SW480 (cell line): ENCODE measurements at places on chromosomes 6 and 20.

DNA sequence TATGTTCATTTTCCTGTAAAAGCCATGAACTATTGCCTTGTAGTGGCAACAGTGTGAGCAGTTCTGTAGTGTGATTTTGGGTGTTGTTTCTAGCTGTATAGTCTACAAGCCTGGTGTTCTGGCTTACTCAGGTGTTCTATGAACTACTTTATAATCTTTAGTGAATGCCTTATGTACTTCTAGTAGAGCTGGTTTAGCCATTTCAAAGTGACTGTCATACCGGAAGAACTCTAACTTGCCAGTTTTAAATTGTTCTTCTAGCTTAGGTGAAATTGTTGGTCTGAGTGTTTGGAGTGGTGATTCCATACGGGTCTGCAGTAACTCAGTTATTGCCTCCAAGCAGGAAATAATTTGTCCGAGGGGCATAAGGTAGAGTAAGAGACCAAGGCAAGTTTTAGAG lies 150.2 kb upstream of the ZNF184 start:
- DNase-seq: no peak

DNA sequence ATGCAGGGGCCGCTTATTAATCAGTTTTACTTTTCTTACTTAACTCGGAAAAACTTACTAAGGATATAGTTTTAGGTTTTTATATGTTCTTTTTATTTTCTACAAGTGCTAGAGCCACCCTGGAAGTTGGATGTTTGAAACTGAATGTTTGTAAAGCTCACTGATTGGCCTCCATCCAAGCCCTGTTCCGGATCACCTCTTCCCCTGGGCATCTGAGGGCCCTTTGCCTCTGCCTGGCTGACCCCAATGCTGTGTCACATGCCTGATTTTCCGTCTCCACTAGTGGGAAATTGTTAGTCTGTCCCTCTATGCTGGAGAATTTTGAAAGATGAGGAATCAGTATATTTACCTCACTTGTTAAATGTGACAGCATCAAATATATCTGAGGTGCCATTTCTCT lies 79.3 kb downstream of the SLC35F1 start:
- no peak for DNase-seq

DNA sequence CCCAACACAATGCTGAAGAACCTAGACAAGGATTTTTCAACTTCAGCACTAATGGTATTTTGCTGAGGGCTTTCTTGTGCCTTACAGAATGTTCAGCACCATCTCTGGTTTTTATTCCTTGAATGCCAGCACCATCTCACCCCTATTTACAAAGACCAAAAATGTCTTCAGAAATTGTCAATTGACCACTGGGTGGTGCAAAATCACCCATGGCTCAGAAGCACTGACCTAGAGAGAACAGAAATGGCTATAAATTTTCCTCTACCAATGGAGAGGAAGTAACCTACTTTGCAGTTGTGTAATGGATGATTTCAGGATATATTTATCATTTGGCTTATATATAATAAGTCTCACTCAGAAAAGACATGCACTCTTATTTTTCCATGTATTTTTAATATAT lies 431.0 kb upstream of the IRAK1BP1 start:
- DNase-seq: no peak

DNA sequence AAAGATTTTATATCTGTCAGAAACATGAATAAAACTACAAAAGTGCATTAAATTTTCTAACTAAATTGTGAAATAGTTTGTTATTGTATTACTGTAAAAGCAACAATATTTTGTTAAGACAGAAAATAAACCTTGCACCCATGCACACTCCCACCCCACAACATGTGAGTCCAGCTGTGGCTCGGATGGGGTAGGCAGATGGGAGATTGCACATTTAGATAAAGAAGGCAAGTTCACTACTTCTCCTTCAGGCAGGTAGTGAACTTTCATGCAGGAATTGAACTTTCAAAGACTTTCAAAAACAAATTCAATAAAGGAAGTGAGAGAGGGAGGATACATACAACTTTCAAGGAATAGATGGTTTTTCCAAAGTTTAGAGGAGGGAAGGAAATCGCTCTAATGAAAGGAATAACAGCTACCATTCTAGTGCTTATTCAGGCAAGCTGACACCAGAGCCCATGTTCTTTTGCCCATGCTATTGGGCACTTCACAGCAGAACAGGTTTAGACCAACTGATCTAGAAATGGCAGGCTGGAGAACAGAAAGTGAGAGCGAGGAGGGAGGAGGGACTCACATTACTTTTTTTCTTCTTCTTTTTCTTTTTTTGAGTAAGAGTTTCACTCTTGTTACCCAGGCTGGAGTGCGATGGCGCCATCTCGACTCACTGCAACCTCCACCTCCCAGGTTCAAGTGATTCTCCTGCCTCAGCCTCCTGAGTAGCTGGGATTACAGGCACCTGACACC lies 28.5 kb downstream of the SF3B5 start:
- no peak for DNase-seq

DNA sequence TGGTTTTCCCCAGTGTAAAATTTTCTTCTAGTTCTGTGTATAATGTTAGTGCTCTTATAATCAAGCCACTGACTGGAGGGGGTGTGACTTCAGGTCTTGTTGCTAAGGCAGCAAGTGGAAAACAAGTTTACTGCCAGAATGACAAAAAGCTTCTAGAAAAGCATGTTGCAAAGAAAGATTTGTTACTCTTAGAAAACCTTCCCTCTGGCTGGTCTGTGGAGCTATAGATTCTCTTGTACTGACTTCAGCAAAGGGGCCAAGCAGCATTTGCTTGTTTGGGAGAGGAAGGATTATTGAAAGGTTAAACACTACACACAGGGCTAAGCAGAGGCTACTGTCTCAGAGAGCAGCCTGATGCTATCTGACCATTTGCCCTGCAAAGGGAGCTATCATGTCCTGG lies 288.8 kb downstream of the BTBD9 start:
- DNase-seq: no peak

- DNase-seq: peak; percentile 20
These were observed 9.7 kb upstream of the NPEPL1 start for GRCh38 chr20:58682656-58683531.

DNA sequence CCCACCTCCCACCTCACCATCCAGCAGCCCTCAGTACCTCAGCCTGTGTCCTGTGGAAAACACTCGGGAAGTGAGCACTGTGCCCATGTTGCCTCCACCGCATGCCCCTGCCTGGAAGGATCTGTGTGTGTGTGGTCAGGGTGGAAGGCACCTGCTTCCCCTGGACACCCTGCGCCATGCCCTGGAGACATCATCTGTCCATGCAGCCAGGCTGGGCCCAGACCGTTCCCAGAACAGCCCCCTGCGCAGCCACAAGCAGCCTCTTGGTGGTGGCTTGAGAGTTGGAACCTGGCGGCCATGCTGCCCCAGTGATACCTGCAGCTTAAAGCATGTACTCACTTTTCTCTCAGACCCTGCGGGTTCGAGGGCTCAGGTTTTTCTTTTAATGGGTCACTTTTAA lies 34.9 kb upstream of the SLC22A1 start:
- no peak for DNase-seq

- no peak for DNase-seq
These were observed 28.3 kb downstream of the PHACTR3 start for GRCh38 chr20:59632541-59633113.

GRCh38 chr20:41734506-41734945 lies 116.3 kb upstream of the CHD6 start:
- DNase-seq: peak; percentile 77

DNA sequence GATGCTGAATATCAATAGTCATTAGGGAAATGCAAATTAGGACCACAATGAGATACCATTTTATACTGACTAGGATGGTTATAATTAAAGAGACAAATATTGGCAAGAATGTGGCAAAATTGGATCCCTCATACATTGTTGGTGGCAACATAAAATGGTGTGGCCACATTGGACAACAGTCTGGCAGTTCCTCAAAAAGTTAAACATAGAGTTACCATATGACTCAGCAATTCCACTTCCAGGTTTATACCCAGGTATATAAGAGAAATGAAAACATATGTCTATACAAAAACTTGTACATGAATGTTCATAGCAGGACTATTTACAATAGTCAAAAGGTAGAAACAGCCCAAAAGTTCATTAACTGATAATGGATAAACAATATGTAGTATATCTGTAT lies 2.0 kb upstream of the CRIP3 start:
- no peak for DNase-seq

DNA sequence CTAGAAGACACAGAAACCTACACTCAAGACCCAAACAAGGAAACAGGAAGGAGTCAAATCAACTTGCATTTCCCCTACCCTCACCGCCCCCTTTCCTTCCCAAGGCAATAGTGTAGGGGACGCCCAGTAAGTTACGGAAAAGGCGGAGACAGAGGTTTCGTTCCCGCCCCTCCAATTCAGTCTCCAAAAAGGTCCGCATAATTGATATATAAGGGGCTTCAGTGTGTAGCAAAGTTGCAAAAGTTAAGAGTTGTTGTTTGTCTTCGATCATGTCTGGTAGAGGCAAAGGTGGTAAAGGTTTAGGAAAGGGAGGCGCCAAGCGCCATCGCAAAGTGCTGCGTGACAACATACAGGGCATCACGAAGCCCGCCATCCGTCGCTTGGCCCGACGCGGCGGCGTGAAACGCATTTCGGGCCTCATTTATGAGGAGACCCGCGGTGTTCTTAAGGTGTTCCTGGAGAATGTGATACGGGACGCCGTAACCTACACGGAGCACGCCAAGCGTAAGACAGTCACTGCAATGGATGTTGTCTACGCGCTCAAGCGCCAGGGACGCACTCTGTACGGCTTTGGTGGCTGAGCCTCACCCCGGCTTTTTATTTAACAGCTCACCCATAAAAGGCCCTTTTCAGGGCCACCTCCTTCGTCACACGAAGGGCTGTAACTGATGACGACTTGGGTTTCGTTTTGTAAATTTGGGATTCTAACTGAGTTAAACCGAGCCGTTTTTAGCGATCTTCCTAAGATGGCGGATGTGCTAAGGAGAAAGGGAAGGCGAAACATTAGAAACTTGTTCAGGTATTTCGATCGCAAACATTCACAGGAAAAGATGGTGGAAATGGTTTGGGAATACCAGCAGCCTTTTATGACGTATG lies 124.6 kb upstream of the BTN3A2 start:
- no peak for DNase-seq

DNA sequence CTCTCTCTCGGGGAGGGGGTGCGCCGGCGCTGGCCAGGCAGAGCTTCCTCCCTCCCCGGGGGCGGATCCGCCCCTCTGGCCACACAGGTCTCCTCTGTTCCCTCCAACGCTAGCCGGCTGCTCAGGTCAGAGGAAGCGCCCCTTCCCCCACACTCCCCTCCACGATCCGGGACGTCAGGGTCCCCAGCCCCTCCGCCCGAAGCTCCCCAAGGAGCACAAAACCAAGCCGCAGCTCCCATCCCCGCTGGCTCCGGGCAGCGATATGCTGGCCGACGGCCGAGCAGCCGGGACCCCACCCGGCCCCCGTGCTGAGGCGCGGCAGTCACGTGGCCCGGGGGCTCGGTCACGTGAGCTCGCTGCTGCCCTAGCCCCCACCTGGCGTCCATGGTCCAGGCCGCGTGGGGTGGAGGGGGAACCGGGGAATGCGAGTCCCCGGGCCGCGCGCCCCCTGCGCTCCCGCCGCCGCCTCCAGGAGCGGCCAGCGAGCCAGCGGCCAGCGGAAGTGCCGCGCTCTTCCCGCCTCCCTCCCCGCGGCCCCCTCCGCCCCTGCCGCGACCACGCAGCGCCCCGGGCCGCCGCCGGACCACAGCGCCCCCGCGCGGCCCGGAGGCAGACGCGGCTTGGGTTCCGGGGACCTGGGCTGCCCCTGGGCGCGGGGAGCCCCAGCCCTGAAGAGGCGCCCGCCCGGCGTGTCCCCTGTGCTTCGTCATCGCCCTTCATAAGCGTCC lies at the start of gene SLC35B2:
TSS of gene SLC35B2 (minus strand) at position 504 of the 728 bp plus-strand sequence. CDS start at position 386, 118 bp downstream.
- peak; percentile 65 for DNase-seq

GRCh38 chr20:6654513-6655252 lies 112.8 kb upstream of the BMP2 start:
- no peak for DNase-seq

GRCh38 chr6:11412616-11413015 lies 124.9 kb upstream of the TMEM170B start:
- no peak for DNase-seq

DNA sequence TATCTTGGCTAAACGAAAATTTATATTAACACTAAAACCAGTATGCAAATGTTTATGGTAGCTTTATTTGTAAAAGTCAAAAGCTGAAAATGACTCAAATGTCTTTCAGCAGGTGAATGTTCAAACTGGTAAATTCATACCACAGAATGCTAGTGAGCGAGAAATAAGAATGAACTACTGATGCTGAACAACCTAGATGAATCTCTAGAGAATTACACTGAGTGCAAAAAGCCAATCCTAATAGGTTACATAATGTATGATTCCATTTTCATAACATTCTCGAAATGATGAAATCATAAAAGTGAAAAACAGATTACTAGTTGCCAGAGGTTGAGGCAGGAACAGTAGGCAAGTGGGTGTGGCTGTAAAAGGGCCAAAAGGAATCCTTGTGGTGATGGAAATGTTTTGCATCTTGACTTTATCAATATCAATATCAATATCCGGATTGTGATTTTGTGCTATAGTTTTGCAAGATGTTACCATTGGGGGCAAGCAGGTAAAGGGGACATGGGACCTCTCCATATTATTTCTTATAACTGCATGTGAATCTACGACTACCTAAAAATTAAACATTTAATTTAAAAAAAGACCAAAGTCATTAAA lies 26.1 kb downstream of the ZNF311 start:
- DNase-seq: no peak

DNA sequence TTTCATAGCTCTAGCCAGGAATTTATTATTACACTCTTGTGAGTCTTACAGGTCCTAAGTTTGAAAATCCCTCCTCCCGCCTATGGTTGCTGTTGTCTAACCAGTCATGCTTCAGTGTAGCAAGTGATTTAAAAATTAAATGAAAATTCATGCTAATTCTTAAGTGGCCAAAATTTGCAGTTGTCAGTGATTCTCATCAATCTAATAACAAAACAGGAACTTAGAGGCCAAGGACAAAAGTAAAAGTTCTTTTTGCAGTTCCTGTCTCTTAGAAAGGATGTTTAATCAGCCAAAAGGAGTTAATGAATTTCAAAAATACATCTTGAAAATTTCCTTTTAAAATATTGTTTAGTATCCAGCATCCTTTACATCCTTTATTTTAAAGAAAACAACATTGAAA lies 36.3 kb downstream of the VTA1 start:
- no peak for DNase-seq

DNA sequence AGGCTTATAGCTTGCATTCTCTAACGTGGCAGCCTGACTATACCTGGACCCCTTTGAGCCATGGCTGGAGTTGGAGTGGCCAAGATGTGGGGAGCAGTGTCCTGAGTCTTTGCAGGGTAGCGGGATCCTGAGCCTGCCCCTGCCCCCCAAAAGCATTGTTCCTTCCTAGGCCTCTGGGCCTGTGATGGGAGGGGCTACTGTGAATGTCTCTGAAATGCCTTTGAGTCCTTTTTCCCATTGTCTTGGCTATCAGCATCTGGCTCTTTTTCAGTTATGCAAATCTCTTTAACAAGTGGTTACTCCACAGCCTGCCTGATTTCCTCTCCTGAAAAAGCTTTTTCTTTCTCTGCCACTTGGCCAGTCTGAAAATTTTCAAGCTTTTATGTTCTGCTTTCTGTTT lies 17.0 kb upstream of the PRL start:
- no peak for DNase-seq
